Stimulated activated CD4-positive, alpha-beta T cell treated with anti-CD3 and anti-CD28 coated beads, Interleukin-1b, Interleukin-23, amount 100 ng/mL, for 1 hour (primary cell): ENCODE measurements at places on chromosomes 12 and 14.

- DNase-seq, result no peak
These were observed 9.2 kb downstream of the NIN start for GRCh38 chr14:50821510-50822464.

DNA sequence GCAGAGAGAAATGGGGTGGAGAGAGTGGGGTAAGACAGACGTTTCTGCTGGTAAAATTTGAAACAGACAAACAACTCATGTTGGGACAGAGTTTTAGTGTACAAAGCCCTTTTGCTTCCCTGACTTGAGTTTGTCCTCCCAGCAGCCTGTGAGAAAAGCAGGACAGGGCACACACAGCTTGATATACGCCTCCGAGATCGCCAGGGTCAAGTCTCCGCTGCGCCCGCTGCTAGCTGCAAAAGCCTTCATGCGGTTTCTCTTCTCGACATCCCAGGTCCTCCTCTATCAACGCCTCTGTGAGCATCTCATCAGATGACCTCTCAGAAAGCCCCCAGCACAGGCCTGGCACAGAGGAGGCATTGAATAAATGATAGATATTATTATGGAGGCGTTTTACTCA is 9.4 kb upstream of the BCL11B start:
- DNase-seq, result no peak

DNA sequence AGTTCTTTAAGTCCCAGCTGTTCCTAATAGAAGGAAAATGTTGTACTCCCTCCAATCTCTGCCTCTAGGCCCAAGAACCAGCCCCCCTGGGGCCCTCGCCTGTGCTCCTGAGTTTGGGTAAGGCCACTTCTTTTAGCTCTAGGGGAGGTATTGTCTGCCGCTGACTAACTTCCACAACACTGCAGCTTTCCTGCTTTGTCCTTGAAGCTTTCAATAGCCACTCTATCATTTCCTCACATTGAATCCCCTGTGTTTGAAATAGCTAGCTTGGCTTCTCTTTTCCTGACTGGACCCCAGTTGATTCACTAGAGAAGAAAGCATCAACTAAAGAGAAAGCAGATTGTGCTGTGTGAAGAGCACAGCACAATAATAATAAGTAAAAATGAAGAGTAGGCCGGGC is 28.8 kb downstream of the KRT80 start:
- no peak for DNase-seq

- no peak for DNase-seq
These were observed 67.0 kb downstream of the PTHLH start for GRCh38 chr12:27905285-27906126.

GRCh38 chr14:29754134-29754533 is 173.5 kb downstream of the PRKD1 start:
- no peak for DNase-seq

DNA sequence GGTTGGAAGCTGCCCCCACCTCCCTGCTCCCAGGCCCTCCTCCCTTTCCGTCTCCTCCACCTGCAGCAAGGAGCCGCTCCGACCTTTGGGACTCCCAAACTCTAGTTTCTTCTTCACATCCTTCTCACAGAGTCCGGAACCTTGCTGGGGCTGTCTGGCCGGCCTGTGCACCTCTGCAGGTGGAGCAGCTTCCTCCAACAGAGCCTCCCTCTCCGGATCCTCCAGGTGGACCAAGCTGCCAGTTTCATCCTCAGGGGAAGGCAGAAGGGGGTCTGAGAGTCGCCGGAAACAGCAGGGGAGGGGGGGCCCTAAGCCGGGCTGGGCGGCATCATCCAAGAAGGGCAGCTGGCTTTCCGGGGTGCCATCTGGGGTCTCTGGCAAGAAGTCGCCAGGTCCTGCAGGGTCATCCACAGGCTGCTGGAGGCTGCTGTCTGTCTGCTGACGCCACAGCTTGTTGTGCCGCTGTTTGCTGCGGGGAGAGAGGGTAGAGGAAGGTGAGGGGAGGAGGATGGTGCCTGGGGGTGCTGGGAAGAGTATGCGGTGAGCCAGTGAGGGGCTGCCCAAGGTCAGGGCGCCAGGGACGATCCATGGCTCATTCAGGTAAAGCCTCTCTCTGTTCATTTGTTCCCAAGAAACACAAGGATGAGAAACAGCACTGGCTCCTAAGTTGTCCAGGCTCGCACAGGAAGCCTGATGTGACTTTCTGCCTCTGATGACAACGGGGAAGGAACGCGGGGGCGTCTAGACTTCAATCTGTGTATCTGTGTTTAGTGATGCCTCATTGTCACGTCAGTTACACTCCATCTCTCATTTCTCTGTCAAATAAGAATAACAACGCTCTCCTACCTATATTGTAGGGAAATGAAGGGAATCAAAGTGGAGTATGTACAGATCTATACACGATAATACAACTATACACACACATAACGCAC is 61.3 kb upstream of the CORO1C start:
- DNase-seq, result no peak

- no peak for DNase-seq
These were observed 80.3 kb downstream of the AVPR1A start for GRCh38 chr12:63070709-63071108.

- no peak for DNase-seq
These were observed 113.1 kb upstream of the CCND2 start for GRCh38 chr12:4160314-4161040.

DNA sequence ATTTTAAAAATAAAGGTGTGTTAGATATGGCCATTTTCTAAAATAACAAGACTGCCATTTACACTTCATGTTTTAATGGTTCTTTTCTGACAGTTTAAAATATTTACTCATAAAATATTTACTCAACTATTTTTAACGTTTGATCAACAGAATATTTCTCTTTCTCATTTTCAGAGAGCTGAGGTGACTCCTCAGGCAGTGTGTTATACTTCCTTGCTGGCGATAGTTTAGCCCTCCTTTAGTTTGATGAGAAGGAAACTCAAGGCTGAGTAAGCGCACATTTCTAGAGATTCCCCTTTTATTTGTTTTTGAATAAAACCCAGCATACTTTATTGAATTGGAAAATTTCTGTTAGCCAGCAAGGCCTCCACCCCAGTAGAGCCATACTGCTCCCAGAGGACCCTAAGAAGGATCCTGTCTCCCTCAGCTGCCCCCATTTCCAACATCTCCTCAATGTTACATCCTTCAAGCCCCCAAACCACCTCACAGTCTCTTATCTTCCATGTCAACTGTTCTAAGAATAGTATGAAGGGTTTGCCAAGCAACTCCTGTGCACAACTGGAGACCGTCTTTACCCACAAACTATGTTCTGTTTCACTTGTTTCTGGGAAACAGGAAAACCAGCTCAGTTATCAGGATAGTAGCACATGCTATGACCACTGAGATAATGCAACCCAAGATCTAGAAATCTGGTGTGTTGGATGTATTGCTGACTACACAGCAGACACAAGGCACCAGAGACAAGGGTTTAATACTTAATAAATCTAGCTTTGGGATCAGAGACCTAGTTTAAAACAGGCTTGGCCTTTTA is 129.5 kb downstream of the STXBP6 start:
- DNase-seq, result no peak

DNA sequence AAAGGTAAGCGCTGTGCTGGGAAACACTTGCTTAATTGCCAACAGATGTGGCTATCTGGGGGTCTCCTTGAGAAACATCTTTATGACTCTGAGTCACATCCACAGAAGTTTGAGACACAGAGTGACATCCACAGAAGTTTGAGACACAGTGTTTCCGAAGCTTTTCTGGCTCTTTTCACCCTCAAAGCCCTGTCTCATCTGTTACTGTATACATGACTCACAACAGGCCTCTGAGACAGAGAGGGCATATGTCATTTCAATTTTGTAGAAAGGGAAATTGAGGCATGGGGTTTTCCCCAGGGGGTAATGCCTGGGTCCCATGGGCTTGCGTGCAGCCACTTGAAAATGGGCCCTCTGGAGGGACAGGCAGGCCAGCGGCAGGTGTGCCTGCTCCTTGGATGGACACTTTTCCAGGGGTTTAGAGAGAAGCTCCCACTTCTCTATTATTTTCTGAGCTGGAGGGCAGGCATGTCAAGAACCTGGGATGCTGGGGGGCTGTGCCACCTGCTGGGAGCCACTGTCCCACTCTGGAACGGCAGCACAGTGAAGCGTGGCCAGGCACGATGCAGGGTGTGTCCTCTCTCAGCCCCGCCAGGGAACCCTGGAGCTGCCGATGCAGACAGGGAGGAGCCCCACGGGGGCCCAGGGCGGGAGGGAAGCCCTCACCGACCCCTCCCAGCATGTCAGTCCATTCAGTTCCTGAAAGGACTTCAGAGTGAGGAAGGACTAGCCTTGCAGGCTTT is 111.3 kb upstream of the FKBP4 start:
- DNase-seq, result no peak

DNA sequence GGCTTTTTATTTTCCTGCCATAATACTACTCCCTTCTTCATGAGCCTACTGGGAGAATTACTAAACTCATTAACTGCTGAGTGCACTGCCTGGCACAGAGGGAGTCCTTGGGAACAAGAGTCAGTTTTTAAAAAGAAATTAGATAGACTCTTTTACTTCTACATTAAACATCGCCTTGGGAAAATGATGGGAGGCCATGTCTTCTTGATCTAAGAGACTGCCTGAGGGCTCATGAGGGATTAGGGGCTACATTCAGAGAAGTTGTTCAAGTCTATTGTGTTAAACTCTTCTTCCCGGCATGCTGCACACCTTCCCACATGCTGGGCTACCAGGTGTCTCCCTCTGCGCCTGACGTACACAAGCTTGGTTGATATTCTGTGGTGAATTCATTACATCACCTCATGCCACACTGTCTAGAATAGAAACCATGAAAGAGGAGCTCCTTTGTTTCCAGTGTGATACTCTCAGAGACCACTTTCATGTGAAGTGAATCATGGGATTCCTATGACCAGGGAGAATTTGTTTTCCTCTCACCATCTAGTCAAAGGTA is 1422.3 kb downstream of the AACS start:
- DNase-seq, result no peak

GRCh38 chr12:93804392-93805179 is 127.4 kb downstream of the CRADD start:
- no peak for DNase-seq

DNA sequence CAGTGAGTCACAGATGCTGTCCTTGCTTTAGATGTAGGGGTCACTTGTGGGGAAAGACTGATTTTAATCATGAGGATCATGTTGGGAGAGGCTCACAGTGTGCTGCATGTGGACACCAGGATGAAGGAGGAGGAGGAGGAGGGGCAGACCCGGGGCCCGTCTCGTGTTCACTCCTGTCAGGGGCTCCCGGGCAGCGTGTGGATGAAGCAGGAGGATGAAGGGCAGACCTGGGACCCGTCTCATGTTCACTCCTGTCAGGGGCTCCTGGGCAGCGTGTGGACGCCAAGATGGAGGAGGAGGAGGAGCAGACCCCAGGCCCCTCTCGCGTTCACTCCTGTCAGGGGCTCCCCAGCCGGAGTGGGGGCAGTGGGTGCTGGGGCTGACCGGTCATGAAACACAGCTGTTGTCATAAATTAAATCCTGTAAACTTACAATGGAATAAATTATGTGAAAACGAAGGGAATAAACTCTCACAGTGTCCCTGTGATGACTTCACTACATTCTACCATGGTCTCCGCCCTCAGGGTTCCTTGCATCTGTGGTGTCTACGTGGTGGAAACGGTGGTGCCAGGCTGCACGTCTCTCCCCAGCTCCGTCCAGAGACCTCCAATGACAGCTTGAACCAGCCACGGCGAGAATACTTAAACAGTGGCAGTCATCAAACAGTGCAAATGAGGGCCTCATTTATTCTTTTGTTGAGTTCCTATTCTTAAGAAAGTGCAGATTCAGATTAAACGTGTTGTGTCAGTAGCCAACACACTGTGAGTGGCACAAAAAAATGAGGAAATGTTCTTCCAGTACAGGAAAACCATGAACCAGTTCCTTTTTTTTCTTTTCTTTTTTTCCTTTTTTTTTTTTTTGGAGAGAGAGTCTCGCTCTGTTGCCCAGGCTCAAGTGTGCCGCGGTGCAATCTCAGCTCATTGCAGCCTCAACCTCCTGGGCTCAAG is 37.7 kb upstream of the SFSWAP start:
- DNase-seq, result no peak

GRCh38 chr12:72264548-72265175 is 7.5 kb upstream of the TRHDE start:
- DNase-seq, result no peak

GRCh38 chr12:46177025-46177424 is 91.8 kb downstream of the SLC38A1 start:
- no peak for DNase-seq

DNA sequence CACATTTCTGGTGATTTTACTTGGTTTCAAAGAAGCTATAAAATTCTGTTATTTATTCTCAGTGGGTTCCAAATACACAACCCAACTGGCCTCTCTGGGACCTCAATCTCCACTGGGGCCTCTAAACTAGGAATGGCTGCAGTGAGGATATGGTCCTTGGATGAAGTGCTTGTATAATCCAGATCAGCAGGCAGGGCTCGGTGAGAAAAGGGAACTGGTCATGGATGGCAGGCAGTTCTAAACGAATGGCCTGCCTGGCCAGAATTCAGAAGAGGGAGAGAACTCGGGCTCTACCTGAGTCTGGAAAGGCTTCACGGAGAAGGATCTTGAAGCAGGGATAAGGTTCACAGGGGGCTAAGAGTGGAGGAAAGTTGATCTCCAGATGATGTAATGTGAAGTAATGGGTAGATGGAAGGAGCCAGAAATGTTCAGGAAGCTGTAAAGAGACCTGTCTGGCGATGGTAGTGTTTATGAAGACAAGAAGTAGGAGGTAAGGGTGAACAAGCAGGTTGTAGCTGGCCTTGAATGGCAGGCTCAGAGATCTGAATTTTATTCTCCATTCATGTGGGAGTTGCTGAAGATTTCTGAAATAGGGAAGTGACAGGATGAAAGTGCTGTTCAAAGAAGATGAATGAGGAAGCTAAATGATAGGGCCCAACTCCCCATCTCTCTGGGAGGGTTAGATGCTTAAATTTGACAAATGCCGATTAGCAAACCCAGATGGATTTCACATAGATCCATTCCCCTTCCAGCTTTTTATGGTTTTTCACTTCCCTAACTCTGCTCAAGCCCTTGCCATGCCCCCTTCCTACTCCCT is 31.5 kb upstream of the ANO6 start:
- DNase-seq, result no peak
